ENCODE measurements at places on chromosomes 6 and 20.

- H3K27ac ChIP-seq = no peak overlapping the region
- H3K4me3 ChIP-seq = no peak overlapping the region
- no peaks in the 10 kb centered on the region for H3K27me3 ChIP-seq
- no peaks in the 10 kb centered on the region for H3K36me3 ChIP-seq
- DNase-seq = no peak
- H3K4me1 ChIP-seq = no peaks in the 10 kb centered on the region
Observed at GRCh38 chr20:6583134-6583738, 184.2 kb upstream of the BMP2 start.

GRCh38 chr6:90229331-90230010, 67.2 kb downstream of the BACH2 start:
- peaks cover 41% of the 10 kb centered on the region for H3K36me3 ChIP-seq
- H3K27ac ChIP-seq = no peak overlapping the region
- peaks cover 2% of the 10 kb centered on the region for H3K27me3 ChIP-seq
- DNase-seq = no peak
- no peak overlapping the region for H3K4me3 ChIP-seq

- DNase-seq = no peak
- peaks cover 2% of the 10 kb centered on the region for H3K36me3 ChIP-seq
- H3K27ac ChIP-seq = no peak overlapping the region
Observed at GRCh38 chr6:3962291-3963280, 113.4 kb downstream of the FAM50B start.

GRCh38 chr20:14569641-14570040, 232.2 kb upstream of the FLRT3 start:
- H3K27ac ChIP-seq = no peak overlapping the region
- DNase-seq = no peak
- H3K4me1 ChIP-seq = no peaks in the 10 kb centered on the region
- H3K27me3 ChIP-seq = no peaks in the 10 kb centered on the region
- H3K4me3 ChIP-seq = no peak overlapping the region
- H3K36me3 ChIP-seq = no peaks in the 10 kb centered on the region

DNA sequence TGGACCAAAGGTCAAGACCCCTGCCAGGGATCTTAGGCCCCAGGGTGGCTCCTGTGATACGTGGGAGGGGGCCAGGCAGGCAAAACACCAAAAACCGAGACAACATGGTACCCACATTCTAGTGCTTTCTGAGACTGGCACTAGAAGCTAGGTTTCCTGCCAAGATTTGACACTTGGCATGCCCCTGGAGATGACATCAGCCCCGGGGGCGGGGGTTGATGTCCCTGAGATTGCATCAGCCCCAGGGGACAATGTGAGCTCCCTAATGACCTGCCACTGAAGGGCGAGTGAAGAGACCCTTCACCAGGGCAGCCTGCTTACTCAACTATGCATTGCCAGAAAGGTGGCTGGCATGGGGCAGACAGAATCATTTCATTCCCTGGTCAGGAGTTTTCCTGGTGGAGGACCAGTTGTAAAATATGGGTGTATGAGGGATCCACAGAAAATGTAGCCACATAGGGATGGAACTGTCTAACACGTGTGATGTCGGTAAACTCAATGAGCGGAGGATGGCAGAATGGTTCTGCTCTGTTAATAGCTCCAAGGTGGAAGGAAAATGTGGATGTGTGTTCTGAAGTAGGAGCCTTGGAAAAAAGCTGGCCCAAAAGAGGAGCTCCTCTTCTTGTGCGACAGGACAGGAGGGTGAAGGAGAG, 219.7 kb downstream of the UNC5CL start:
- peaks cover 13% of the 10 kb centered on the region for H3K27me3 ChIP-seq
- DNase-seq = no peak
- no peaks in the 10 kb centered on the region for H3K36me3 ChIP-seq
- H3K4me1 ChIP-seq = no peaks in the 10 kb centered on the region
- no peak overlapping the region for H3K4me3 ChIP-seq
- H3K27ac ChIP-seq = no peak overlapping the region

Data from T-helper 2 cell treated with Interferon-gamma antibody and Interleukin-4, amounts not matched to agents 5 μg/mL and 100 μg/mL, for 36 hours (primary cell).